Fibroblast of lung (primary cell): ENCODE measurements at places on chromosomes 6 and 20. TPM values are rescaled to one million over a fixed set of nuclear protein-coding genes. Genes with fewer than 3 reads are reported as not detected.

TNF gene
- not detected in 2 replicates for total RNA-seq

MACROD2 gene
- 1.0 and 1.7 TPM in 2 replicates for total RNA-seq

LTB gene
- total RNA-seq, result not detected in 2 replicates

BTNL2 gene
- total RNA-seq, result not detected in 2 replicates

IL17A gene
- not detected in 2 replicates for total RNA-seq

LY6G5C gene
- total RNA-seq, result 0.51 and 0.83 TPM in 2 replicates

ARFGEF3 gene
- total RNA-seq, result under 0.01 TPM in 2 replicates

LRRC1 gene
- 7.2 and 12.1 TPM in 2 replicates for total RNA-seq

MYL9 gene
- 9.2 and 25.4 TPM in 2 replicates for total RNA-seq

LY6G6C gene
- not detected in 2 replicates for total RNA-seq

FAM184A gene
- 1.3 and 1.7 TPM in 2 replicates for total RNA-seq

TFAP2B gene
- total RNA-seq, result not detected in 2 replicates

NTSR1 gene
- under 0.01 and 0.33 TPM in 2 replicates for total RNA-seq

NHLRC1 gene
- total RNA-seq, result 3.1 and 3.5 TPM in 2 replicates

BNIP5 gene
- not detected in 2 replicates for total RNA-seq

HCK gene
- total RNA-seq, result not detected in 2 replicates

HCRTR2 gene
- total RNA-seq, result not detected in 2 replicates

TOX2 gene
- total RNA-seq, result 4.4 and 5.9 TPM in 2 replicates
